SIG-M5 (cell line): ENCODE measurements at places on chromosomes 16 and 17.

DNA sequence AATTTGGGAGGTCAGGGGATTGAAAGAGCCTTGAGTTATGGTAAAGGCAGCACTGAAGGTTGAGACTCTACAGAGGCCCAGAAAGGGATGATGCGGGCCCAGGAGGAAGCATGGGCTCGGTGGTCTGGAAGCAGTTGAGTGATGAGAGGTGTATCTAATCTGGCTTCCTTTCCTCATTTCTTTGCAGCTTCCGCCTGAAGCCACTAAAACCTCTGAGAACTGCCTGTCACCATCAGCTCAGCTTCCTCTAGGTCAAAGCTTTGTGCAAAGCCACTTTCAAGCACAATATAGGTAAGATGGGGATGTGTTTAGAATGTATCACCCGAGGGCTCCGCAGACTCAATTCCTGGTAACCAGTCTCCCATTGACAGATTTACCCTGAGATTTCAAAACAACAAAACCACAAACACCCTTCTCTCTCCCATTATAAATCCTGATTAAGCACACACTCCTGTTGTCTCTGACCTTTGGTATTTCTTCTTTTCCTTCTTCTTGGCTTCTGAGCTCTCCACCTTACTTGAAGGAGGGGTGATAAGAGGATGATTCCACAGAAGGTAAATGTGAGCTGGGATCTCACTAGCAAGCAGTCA lies 21.2 kb downstream of the USP43 start:
- DNase-seq, result no peak

- DNase-seq, result no peak
Measured at GRCh38 chr16:67841198-67841815, 813 bp upstream of the THAP11 start.

GRCh38 chr17:36629252-36629847 lies 28.0 kb downstream of the MRM1 start:
- no peak for DNase-seq

DNA sequence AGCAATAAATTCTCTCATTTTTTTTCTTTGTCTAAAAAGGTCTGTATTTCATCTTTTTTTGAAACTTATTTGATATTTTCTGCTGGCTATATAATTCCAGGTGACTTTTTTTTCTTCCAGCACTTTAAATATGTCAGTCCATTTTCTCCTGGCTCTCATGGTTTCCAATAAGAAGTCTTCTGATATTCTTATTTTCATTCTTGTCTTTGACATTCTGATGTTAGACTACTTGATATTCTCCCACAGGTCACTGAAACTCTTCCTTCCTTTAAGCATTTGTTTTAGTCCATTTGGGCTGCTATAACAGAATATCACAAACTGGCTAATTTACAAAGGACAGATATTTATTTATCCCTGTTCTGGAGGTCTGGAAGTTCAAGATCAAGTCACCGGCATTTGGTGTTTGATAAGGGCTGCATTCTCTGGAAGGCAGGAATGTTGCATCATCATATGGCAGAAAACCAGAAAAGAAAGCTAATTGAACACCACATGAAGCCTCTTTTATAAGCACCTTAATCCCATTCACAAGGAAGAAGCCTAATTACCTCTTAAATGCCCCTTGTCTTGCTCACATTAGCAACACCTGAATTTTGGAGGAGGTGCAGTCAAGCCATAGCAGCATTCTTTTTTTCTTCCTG lies 242.1 kb upstream of the TNRC6C start:
- no peak for DNase-seq

DNA sequence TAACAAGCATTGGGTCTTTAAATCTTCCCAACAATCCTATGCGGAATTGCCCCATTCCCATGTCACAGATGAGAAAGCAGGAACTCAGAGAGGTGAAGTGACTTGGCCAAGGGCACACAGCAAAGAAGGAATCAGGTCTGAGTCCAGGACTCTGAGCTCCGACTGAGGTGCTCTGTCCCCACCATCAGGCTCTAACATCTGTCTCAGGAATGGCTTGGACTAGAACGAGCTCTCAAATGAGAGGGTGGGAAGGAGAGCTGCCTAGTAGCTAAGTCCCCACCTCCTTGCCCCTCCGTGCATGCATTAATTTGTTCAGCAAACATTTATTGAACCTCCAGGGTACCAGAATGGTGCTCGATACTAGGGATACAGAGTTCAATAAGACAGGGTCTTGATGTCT lies 26.7 kb downstream of the ABCC3 start:
- no peak for DNase-seq

- DNase-seq, result no peak
Measured at GRCh38 chr16:13426269-13426668, 493.7 kb upstream of the ERCC4 start.

DNA sequence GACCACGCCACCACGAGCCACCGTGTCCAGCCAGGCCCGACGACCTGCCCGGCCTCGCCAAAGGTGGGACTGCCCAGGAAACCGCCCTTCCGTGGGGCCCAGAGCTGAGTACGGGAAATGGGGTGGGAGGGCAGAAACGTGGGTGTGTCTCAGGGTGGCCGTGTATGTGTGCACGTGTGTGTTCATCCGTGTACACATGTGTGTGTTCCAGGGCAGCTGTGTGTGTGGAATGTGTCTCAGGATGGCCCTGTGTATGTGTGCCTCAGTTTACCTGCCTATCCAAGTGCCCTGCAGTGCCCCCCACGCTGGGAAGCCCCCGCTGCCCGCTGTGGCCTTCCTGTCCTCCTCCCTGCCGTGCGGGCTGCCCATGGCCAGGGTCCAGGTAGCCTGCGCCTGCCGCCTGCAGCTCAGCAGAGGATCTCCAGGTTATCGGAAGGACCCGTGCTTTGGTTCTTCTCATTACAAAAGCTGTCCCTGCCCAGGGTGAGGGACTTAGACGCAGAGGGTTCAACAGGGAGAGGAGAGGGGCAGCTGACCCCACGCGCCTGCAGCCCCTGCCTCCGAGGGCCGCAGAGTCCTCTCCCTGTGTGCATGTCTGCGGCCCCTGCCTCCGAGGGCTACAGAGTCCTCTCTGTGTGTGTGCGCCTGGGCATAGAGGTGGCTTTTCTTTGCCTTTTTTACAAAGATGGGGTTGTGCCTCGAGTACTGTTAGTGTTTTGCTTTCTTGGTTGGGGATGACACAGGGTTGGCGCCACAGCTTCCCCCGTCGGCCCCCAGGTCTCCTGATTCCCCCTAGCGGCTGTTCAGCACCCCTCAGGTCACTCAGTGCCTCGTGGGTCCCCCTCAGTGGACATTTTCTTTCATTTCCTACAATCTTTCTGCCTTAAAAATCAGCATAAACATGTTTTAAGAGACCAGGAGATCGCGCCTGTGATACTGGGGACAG lies 23.6 kb downstream of the ZNF469 start:
- DNase-seq, result no peak

DNA sequence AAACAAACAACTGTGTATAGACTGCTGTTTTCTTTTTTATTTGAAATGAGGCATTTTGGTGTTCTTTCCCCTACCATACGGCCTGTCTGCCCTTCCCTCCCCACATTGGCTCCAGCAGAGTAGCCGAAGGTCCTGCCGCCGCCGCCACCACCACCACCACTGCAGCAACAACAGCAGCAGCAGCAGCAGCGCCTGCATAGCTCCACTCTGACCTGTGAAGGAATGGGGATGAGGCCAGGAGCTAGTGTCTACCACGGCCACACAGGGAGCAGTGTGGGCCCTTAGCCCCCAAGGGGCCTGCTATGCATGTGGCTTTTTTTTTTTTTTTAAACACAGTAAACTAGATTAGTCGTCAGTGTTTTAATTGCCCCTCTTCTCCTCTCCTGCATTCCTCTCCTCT lies 5.6 kb upstream of the CDK5R1 start:
- DNase-seq, result no peak

GRCh38 chr17:14107889-14108288 lies 38.6 kb downstream of the COX10 start:
- DNase-seq, result no peak

- no peak for DNase-seq
Measured at GRCh38 chr17:10628756-10629155, 28.4 kb downstream of the MYH3 start.

- DNase-seq, result no peak
Measured at GRCh38 chr17:64326030-64326419, 63.0 kb upstream of the TEX2 start.

DNA sequence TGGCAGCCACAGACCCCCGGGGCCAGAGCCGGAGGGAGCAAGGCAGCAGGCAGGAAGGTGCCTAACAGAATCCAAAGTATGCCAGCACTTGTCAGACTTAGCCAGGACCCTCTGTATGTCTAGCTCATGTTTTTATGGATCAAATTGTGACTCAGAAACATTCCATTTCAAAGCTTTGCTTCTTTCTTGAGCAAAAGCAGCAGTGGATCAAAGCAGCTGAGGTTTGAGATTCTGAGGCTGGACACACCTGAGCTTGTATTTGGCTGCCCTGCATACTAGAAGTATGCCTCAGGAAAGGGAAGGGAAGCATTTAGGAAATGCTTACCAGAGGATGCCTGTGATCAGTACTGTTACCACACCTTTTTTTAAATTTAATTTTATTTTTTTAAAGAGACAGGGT lies 5.7 kb upstream of the MYO1C start:
- DNase-seq, result no peak

DNA sequence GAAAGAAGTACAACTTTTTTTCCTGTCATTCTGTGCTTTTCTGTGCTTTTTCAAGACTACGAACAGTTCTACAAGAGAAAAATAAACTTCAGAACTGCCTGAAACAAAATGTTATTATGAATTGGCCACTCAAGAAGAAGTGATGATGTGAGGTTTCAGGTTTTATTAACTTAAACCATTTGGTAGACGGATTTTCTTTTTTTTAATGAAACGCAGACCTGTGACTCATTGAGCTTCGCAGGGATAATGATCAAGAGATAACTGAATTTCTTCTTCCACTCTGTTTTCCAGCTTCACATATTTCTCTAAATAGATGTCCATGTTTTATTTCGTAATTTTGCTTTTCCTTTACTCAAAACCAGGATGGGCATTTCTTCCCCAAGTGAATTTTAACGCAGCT lies 32.7 kb downstream of the AIPL1 start:
- DNase-seq, result no peak

GRCh38 chr17:3963237-3964201 lies 718 bp downstream of the ATP2A3 start:
- no peak for DNase-seq

GRCh38 chr17:4492721-4493561 lies 5.7 kb upstream of the SPNS2 start:
- DNase-seq, result no peak

GRCh38 chr17:82970818-82971590 lies 108.4 kb upstream of the METRNL start:
- no peak for DNase-seq

- no peak for DNase-seq
Measured at GRCh38 chr16:70691223-70692129, 5.6 kb upstream of the MTSS2 start.

DNA sequence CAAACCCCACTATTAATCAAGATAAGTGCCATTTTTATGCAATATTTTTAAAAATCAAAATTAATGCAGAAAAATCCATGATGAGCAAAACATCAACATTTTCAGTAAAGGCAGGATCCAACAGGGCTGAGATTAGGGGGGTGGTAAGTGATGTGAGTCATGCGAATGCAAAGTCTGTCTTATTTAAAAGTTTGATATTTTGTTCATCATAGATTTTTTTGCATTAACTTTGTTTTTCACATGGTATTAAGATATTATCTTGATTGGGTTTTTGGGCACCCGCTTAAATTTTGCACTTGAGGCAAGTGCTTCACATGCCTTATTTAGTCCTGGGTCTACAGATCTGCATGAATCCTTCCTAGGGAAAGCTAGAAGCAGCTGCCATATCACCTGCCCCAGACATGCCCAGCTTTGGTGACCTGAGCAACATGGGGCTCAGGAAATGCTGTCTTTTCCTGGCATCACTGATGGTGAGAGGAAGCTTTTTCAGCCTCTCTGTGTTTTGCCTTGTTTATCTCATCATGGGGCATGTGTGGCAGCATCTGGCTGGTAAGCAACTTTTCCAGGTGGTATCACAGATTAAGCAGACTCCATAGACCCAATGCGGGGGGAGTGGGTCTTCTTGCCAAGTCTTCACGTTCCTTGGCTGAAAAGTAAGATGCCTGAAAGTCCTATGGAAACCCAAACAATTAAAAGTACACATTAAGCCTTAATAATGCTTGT lies 57.6 kb upstream of the NFAT5 start:
- no peak for DNase-seq

DNA sequence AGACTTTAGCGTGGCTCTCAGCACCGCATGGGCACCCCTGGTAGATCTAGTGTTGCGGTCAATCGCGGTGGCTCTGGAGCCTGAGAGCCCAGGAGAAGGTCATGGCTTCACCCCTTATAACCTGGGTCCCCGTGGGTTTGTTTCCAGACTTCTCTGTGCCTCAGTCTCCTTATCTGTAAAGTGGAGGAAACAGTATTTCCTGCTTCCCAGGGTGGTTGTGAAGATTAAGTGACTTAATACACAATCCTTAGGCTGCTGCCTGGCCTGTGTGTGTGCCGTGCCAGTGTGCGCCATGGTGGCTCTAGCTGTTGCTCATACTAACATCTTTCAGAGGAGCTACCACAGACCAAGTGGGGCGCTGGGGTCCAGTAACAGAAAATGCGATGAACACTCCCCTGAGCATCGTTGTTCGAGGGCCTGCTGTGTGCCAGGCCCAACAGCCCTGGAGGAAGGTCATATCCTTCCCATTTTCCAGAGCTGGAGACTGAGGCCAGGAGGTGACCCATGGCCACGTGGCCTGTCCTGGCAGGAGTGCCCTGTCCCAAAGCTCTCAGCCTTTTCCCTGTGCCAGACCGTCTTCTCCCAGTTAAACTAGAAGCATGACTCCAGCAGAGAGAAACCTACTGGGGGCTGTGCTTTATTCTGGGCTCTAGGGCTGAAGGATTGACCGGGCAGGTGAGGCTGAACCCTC lies 70.1 kb downstream of the CMIP start:
- no peak for DNase-seq

DNA sequence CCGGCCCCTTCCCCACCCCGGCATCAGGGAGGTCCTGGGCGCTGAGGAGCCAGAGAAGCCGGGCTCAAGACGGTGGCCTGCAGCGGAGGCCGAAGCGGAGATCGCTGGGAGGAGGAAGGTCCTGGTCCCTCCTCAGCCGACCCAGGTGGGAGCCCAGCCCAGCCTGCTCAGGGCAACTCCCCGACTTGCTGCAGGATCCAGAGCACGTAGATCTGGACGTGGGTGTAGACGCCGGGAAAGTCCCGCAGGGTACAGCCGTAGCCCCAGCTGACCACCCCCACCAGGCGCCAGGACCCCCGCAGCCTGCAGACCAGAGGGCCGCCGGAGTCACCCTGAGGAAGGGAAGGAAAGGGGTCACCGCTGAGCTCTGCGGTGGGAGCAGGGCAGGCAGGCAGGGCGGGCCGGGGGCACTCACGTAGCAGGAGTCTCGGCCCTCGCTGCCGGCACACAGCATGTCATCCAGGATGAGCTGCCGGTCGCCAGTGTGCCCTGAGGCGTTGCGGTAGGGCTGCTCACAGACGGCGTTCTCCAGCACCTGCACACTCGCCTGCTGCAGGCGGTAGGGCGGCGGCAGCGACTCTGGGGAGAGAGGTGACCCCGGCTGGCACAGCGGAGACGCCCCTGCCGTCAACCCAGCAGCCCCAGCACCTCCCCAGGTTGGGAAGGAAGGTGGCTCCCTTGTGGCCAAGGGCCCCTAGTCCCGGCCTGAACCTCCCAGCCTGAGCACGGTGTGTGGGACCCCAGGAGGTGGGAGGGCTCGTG lies 5.4 kb downstream of the TPSD1 start:
- DNase-seq, result no peak
